NCI-H187 (cell line): ENCODE measurements at places on chromosomes 16 and 17.

GRCh38 chr17:17942846-17943245 lies 29.4 kb downstream of the TOM1L2 start:
- no peak for DNase-seq

- no peak for DNase-seq
These were observed 8.0 kb downstream of the FLYWCH1 start for GRCh38 chr16:2919511-2920255.

GRCh38 chr17:32452281-32452680 lies 8.0 kb downstream of the PSMD11 start:
- DNase-seq, result no peak

DNA sequence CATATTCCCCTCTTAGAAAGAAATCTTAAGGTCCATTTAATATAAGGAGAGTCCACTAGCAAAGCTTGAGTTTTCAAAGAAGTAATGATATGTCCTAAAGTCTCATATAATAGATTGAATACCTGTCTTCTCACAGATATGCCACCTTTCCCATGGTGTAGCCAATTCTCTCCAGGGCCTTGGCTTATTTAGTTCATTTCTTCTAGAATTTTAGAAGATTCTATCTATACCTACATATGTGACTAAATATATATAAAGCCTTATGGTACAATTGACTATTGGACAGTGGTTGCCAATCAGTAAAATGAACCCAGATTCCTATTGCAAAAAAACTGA lies 370.7 kb upstream of the MAF start:
- DNase-seq, result no peak

- DNase-seq, result no peak
These were observed 95.2 kb upstream of the AXIN2 start for GRCh38 chr17:65656390-65657250.

DNA sequence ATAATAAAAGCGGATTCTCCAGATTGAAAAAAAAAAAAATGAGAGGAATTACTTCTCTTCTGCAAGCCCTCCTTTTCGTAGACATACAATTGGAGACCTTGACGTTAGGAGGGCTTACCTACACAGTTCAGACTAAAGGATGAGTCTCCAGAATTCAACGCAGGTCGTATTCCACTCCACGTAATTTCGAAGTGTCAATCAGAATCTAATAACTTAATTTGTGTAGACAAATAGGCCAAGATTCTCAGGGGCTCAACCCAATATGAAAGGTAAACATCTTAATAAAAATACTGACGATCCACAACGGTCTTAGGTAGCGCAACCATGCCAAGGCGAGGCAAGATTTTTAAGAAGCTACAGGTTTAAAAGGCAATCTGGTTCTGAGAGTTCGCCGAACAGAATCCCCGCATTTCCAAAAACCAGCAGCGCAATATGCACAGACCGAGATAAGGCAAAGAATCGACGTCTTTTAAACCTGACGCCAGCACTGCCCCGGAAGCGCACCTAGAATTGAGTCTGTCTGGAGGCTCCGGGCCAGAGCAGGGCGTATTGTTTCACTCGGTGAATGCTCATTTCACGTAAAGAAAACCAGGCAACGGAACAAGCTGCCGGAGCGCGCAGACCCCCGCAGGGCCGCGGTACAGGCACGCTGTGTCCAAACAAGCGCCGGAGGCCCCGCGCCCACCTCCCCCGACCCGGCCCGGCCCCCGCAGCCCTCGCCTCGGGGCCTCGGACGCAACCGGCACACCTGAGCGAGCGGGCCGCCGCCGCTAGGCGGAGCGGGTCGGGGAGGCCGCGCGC lies 623 bp downstream of the MBTPS1 start:
- no peak for DNase-seq

- no peak for DNase-seq
These were observed 18.2 kb upstream of the NOS2 start for GRCh38 chr17:27818401-27819105.

- DNase-seq, result no peak
These were observed 135.8 kb downstream of the TRIM37 start for GRCh38 chr17:58970609-58971450.

DNA sequence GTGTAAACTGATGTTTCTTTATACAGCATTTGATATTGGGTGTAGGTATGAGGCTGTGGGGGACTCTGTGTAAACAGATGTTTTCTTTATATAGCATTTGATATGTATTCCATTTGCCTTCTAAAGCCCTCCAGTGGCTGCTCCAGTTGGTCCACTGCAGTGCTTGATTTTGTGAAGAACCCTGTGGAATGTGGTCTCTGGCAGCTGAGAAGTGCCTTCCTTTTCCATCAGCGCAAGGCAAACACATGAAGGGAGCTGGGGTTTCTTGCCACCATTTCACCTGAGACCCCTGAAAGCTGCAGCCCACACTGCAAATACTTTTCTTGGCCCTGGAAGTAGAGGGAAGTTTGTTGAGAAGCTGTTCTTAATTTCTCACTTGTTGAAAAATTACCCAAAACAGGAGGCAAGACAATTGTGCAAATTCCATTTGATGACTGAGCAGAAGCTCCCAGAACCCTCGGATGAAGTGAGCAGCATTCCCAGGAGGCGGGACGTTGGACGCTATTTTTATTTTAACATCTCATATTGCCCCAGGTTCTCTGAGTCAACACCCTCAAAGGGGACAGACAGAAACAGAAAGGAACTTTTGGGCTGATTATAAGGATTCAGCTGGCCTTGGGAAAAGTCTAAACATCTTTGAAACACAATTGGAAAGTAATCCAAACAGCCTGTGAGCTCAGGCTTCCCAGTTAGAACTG lies 158.5 kb upstream of the RPH3AL start:
- DNase-seq, result no peak

DNA sequence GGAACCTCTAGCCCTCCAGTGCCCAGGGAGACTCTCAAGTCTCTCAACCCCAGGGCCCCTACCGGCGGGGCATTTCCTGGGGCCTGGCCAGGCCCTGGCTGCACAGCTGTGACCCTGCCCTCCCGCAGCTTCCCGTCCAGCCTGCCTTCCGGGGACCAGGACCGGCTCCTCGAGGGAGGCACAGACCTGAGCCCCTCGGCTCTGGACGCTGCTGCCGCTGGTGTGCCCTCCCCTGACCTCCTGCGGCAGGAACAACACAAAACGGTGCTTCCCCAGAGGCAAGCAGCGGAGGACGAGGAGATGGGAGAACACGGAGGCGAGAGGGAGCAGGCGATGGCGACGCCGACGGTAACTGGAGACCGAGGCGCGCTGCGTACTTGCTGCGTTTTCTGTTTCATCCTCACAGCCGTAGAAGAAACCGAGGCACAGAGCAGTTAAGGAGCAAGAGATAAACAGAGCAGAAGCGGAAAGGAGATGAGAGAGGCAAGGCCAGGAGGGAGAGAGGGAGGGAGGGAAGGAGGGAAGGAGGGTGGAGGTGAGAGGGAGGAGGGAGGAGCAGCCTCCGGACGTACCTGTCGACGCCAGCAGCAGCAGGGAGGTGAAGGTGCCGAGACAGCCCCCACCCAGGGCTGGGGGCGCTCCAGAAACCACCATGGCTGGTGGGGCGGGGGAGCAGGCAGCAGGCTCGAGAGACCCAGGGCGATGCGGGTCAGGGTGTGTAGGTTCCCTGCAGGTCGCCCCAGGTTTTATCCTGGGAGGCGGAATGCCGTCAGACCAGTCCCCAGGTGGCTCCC lies at the start of gene PRSS22:
Gene PRSS22 (minus strand): TSS at position 720 of the 794 bp plus-strand sequence. CDS start 66 bp downstream, at position 654.
- DNase-seq, result no peak

- DNase-seq, result peak; percentile 89
These were observed at the start of gene ITGA3 for GRCh38 chr17:50055426-50056216. ITGA3 (plus strand) TSS chr17:50056110; CDS start chr17:50056440, 330 bp downstream.

DNA sequence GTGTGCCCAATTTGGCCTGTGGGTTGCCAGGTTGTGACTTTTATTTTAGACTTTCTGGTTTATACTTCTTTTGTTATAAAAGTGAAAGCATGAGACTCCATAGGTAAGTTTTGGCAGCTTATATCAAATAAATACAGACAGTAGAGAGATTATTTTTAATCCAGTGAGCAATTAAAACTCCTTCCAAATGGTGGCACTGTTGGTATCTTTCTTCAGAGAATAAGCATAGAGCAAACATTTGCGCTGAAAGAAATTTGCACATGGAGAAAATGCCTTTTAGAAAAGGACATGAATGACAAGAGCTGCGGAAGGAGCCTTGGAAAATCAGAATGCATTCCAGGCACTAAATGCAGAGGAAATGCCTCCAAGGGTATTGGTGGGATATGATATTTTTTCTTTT lies 46.1 kb upstream of the DNAJA2 start:
- DNase-seq, result no peak

DNA sequence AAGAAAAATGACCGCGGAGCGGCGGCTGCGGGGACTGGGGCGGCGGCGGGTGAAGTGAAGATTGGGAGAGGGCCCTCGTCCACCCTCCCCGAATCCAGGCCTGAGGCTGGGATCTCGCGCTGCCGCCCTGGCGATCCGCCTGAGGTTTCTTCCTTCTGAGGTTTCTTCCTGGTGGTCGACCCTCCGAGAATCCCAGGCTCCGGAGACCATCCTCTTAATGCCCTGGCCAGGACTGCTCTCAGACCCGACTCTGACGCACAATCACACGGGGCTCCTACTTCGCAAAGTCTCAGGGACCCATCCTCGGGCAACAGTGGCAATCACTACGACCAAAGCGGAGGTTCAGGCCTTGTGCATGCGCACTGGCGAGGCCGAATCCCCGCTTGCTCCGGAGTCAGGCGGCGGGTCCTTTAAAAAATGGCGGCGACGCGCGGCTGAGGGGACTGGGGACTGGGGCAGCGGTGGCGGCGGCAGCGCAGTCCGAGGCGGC lies 18.0 kb upstream of the KCNJ18 start:
- DNase-seq, result no peak

- DNase-seq, result peak; percentile 49
These were observed 2.9 kb downstream of the CTRL start for GRCh38 chr16:67928561-67929364.

- no peak for DNase-seq
These were observed 51.6 kb downstream of the PMP22 start for GRCh38 chr17:15213381-15214087.

DNA sequence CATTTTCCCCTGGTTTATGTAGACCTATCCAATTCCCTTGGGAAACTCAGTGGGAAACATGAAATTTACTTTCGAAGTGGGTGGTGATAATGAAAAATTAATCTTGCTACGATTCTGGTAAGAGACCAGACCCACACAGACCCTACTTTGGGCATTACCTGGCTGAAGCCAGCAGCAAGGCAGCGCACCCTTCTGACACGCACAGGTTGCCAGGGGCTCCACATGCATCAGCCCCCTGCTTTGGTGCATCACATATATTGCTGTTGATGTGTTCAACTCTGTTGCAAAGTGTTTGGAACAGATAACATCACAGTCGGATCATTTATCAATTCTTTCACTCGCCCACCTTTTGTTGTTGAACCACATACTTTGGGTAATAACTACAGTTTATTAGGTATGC lies 26.6 kb downstream of the SMARCE1 start:
- DNase-seq, result no peak

DNA sequence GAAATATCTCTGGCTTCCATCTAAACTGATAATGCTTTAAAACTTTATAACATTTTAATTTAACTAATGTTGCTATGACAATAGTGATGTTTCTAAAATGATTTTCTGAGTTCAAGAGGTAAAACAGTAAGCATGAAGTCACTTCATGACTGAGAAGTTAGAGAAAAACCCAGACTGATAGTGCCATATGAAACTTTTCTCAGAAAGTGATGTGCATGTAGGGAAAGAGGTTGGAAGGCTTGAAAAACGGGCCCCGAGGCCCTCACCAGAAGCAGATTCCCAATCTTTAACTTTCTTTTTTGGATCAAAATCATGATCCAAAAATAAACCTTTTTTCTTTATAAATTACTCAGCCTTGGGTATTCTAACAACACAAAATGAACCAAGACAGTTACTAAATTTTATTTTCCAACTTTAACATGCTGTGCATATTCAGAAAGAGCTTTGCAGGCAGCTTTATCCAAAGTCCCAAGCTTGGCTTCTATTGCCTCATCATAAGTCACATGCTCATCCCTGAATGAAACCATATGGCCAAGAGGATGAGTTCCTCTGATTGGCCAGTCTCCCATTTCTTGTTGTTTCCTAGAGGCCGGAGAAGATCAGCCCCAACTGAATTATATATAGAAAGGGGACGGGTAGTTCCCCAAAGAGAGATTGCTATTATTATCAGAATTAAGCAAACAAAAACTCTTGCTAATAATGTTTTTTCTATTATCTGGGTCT lies 357.6 kb upstream of the SALL1 start:
- DNase-seq, result no peak

DNA sequence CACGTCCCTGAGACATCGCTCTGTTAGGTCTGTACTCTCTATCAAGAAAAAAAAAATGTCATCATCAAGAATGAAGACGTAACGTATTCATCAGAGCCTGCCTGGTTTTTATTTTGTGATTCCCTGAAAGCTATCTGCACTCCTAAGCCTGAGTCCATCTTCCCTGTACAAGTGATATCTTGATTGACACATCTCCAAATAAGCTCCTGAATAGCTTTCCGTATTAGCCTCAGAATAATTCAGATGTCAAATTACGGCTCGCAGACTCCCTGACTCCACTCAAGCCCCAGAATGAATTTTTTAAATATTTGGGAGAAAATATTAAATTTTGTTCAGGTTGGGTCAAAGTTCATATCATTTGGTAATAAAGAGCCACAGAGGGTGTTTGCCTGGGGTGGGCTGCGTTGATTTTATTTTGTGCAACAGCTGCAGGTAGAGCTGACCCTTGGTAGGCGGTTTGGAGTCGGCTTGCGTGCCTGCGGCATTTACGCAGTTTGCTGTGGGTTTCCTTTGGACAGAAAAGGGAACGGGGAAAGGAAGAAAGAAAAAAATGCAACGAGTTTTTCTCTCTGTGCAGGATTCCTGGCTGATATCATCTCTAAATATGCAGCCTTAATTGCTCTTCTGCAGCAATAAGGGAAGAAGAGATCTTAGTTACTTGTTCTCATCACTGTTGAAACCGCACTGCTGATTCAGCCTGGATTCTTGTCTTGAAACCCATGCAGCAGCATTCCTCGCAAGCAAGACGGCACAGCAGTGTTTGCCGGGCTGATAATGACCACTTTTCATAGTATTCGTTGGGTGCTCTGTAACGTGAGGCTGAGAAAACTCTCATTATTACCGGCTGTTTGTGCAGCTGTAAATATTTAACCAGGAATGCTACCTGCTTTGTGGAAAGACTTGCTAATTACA lies 114.7 kb downstream of the IRX3 start:
- DNase-seq, result no peak

DNA sequence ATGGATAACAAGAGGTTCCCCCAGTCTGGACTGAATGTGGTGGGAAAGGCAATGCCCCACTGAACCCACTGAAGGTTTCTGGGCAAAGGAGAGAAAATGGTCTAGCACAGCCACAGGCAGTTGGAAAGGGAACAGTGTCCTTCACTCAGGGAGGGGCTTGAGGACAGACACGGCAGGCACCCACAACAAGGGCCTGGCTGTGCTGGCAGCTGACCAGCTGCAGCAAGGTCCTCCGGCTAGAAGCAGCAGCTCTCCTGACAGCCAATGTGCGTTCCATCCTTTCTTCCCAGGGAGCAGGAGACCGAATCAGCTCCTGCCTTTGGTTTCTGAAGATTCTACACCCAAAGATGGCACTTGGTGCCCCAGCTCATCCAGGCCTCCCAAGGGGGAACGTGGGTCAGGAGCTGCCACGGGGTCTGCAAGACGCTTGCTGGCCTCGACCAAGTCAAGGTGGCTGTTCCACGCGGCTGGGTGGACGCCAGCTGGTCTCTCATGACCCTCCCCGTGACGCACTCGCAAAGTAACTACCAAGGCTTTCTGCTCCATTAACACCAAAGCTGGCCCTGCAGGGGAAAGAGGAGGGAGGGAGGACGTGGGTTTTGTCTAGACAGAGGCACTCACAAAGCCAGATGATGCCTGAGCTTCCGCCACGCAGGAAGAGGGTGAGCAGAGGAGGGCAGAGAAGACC lies 11.1 kb downstream of the ABR start:
- DNase-seq, result no peak
